ENCODE measurements at places on chromosomes 6 and 20.

DNA sequence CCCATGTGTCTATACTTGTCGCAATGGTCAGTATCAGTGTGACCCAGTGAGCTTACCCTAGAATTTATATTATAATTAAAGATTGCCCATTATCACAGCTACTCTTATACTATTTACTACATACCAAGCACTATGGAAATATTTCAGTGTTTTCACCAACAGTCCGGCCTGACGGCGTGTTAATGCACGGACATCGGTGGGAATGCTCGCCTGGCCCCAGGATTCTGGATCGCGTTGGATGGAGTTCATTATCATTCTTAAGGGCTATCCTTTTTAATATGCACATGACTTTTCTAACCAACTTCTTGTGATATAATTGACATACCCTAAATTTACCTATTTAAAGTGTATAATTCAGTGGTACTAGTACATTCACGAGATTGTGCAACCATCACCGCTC, 51.8 kb upstream of the AFDN start:
- no peak for DNase-seq

DNA sequence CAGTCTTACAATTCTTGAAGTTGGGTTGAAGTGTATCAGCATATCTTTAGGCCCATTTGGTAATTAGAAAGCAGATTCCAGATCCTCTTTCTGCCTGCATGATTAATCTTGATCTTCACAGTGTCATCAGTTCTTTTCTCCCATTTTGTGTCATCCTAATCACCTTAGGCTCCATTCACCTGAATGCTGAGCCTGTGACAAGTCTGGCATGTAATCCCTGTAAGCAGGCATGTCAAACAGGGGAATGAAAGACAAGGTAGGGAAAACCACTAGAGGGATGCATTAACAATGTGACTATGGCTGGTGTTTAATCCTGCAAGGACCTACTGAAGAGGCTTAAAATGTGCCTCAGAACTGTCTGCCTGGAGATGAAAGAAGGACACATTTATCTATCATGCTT, 848.8 kb downstream of the TFAP2A start:
- DNase-seq = no peak

GRCh38 chr6:1871724-1872315, 262.1 kb downstream of the FOXC1 start:
- no peak for DNase-seq

DNA sequence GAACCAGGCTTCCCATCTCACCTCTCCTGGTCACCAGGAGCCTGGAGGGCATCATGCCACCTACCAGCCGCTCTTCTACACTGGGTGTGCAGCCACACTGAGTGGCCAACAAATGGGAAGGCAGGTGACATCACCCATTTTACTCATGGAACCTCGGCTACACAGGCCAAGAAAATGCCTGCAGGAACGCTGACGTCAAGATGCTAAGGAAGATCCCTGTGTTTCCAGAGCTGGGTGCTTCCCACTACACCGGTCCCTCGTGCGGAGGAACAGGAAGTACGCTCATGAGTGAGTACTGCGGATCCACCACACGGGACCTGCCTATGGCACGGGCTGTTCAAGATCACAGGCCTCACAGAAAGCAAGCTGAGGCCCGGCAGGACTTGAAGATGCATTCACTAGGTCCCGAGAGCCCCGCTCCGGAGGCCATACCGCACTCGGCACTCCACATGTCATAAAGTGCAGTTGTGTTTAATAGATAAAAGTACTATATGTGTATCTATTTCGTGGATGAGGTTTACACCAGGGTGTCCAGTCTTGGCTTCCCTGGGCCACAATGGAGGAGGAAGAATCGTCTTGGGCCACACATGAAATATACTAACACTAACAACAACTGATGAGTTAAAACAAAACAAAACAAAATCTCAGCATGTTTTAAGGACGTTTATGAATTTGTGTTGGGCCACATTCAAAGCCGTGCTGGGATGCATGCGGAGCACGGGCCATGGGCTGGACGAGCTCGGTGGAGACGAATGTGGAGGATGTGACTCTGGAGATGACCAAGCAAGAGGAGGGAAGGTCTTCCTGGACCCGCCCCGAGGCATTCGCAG, 257.9 kb downstream of the THBS2 start:
- no peak for DNase-seq

GRCh38 chr20:35329435-35330139, 37.4 kb upstream of the FAM83C start:
- DNase-seq = peak; percentile 79

- DNase-seq = no peak
Observed at GRCh38 chr6:84867521-84867920, 103.1 kb upstream of the TBX18 start.

DNA sequence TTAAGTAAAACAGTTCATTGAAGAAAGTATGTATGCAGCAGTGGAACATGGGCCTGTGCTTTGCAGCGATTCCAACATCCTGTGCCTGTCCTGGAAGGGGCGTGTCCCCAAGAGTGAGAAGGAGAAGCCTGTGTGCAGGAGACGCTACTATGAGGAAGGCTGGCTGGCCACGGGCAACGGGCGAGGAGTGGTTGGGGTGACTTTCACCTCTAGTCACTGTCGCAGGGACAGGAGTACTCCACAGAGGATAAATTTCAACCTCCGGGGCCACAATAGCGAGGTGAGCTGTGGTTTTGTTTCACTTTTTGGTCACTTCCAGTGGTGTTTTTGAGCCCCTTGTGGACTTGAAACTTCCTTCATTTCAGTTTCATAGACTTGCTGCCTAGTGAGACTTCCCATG, 1.7 kb downstream of the TULP4 start:
- no peak for DNase-seq

- DNase-seq = no peak
Observed at GRCh38 chr6:170155464-170156196, 135.2 kb downstream of the DLL1 start.

DNA sequence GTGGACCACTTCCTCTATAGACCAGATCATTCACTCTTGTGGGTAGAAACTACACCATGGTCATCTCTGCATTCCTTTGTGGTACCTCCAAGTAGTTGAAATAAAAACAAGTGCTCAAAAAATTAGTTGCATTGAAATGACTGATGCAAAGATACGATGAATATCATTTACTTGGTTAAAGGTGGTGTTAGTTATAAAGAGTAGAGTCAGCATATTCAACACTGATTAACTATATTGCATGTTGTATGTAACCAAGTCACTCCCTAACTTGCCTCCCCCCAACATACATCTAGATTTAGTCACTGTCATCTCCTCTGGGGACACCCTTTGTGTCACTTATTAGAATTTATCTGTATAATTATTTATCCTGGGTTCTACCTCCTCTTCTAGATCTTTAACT, 77.7 kb downstream of the SHLD1 start:
- no peak for DNase-seq

- no peak for DNase-seq
Observed at GRCh38 chr6:24584382-24584720, 61.6 kb downstream of the KIAA0319 start.

DNA sequence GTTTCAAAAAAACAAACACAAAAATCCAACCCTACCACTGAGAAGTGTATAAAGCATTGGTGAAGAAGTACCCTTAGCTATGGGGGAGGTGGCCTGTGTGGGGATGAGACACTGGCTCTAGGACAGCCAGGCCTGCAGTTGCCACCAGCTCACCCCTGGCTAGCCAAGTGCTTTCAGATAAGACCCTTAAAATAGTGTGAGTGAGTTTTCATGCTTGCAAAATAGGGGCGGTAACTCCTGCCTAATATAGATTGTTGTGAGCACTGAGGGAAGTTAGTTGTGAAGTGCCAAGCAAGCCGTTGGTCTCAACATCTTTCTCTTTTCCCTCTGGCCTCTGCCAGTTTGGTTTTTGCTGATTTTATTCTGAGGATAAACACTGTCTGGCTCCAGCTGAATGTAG, 11.3 kb downstream of the PPP1R3G start:
- DNase-seq = no peak

- DNase-seq = no peak
Observed at GRCh38 chr6:139903411-139904157, 529.1 kb upstream of the CITED2 start.

- DNase-seq = no peak
Observed at GRCh38 chr6:149265945-149266344, 51.6 kb upstream of the TAB2 start.

GRCh38 chr6:136550045-136550329, 235 bp downstream of the MAP7 start:
- DNase-seq = no peak

DNA sequence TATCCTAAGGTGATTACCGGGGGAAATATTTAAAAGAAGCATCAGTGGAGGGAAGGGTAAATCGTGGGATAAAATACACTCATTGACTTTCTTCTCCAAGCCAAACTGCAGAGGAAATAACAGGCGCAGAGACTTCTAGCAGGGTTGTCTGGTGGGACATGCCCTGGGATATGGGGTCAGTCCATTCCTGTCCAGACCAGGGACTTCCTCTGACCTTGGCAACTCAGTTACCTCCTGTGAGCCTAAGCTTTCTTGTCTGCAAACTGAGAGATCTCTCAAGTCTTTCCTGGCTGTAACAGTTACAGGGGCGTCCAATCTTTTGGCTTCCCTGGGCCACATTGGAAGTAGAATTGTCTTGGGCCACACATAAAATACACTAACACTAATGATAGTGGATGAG, 21.7 kb upstream of the PHACTR2 start:
- no peak for DNase-seq

GRCh38 chr20:22732751-22733150, 148.4 kb upstream of the FOXA2 start:
- no peak for DNase-seq

DNA sequence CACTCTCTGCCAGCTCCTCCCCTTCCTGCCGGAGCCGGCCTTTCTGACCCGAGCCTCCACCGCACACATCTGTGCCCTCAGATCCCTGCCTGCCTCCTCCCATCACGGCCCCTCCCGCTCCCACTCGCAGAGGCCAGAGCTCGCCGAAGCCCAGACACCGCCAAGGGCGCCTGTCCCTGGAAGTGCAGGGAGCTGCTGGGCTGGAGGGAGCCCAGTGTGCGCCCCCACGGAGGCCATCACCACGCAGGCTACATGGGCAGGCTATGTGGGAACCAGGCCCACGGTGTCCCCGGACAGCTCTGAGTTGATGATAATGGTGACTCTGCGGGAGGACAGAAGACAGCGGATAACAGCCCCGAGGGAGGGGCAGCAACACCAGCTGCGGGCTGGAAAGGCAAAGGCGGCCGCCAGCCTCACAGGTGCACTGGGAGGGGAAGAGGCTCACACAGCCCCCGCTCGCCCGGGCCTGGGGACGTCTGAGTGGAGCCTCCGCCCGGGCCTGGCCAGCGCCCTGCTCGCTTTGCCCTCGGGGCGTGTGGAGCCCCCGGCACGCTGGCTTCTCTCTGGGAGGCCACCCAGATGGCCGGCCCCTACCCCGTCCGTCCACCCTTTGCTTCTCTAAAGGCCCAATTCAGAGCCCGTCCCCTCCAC, 154.9 kb downstream of the DLL1 start:
- DNase-seq = no peak

GRCh38 chr6:6379573-6379972, 59.1 kb upstream of the F13A1 start:
- no peak for DNase-seq

DNA sequence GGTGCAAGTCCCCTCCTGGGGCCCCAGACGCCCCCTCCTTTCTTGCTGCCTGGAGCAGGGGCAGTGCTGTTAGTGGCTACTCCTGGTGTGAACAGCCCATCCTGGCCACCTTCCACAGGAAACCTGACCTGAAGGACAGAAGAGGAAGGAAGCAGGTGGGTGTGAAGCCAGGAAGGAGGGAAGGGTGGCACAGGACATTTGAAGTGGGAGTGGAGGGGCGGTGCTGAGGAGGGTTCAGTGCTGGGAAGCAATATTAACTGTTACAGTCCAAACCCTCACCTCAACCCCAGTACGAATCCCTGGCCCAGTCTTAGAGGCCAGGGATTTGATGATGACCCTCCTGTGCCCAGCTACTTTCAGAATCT, 766 bp downstream of the PRICKLE4 start:
- no peak for DNase-seq

GRCh38 chr6:2798586-2799134, 33.5 kb downstream of the WRNIP1 start:
- no peak for DNase-seq

GRCh38 chr6:49530141-49530776, 20.2 kb upstream of the C6orf141 start:
- DNase-seq = no peak

- no peak for DNase-seq
Observed at GRCh38 chr6:31749301-31750036, 9.7 kb downstream of the MSH5 start.

- DNase-seq = no peak
Observed at GRCh38 chr6:160282444-160282843, 23.8 kb upstream of the SLC22A2 start.

GRCh38 chr20:24836041-24836533, 113.0 kb upstream of the CST7 start:
- DNase-seq = no peak

DNA sequence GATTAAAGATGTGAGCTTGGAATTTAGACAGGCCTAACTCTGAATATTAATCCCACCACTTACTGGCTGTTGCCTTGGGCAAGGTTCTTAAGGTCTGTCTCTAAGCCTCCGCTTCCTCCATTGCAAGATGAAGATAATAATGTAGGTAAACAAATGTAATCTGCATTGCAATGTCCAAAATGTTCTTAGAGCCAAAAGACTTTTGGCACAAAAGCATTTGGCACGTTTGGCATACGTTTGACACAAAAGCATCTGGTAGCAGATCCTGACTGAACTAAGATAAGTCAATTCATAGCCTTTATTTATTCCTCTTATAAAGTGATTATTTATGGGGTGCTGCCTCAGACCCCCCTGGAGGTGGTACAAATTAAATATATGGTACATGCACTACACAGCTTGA, 229.9 kb upstream of the STXBP5 start:
- no peak for DNase-seq

GRCh38 chr6:72175916-72176315, 289.6 kb downstream of the RIMS1 start:
- DNase-seq = no peak

DNA sequence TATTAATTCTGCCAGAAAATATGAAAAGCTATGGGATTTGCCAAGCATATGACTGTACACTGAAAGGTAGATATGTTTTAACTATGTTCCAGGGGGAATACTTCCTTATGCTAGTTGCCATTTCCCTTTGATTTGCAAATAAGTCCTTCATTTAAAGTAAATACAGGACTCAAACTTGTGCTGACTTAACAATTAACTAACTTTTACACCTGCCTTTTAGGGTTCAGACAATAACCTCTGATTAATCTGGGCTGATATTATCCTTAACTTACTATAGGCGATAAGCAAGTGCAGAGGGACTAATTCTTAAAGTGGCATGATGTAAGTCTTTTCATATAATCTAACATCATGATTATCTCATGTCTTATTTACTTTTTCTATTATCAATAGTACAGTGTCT, 143.1 kb downstream of the AHI1 start:
- DNase-seq = no peak

GRCh38 chr6:71015392-71015791, 58.5 kb upstream of the B3GAT2 start:
- DNase-seq = no peak
